ENCODE measurements at places on chromosomes 13 and 19.

DNA sequence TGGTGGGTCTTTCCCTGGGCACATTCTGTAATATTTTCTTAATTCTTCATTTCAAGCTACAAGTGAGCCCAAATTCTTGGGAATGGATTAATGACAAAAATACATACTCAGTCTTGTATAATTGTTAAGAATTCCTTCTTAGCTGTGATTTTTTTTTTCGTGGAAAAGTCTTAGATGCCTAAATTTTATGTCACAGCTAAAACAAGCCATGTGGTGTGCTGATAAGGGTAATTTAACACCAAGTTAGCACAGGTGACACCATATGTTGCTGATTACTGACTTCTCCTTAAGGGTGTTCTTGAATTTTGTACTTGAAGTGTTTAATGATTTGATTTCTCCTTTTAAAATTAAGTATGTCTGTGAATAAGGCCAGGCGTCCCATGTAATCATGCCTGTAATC, 29.3 kb downstream of the WDFY2 start:
- no peak for DNase-seq

DNA sequence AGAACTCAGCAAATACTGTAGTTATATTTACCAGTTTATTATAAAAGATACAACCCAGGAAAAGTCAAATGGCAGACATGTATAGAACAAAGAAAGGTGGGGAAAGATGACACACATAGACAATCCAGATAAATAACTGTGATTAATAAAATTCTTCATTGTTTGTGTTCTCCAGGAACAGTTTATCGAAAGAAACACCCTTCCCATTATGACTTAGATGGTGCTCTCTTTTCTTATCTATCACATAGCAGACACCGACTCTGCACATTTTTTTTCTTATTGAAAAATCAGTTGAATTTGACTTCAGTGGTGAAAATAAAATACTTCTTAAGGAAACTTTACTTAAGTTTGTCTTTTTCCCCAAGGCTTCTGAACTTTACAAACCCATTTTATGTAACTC, 6.2 kb downstream of the ZNF708 start:
- DNase-seq: no peak

DNA sequence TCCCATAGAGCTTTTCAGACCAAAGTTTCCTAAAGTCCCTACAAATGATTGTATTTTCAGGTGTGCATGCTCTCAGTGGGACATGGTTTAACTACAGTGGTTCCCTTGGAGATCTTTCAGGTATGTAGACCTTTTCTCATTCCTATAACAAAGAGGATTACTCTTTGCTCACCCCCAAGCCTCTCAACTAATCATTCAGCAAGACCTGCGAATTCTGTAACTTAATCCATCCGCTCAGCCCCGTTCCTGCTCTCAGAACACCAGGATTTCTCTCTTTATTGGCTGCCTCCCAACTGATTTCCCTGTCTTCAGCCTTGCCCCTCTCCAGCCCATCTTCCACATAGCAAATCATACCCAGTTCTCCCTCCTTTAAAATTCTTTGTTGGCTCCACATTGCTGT, 253.6 kb downstream of the MTUS2 start:
- no peak for DNase-seq

GRCh38 chr13:72657379-72657778, 70.0 kb downstream of the MZT1 start:
- no peak for DNase-seq

GRCh38 chr13:44617648-44618047, 41.5 kb upstream of the TSC22D1 start:
- no peak for DNase-seq

DNA sequence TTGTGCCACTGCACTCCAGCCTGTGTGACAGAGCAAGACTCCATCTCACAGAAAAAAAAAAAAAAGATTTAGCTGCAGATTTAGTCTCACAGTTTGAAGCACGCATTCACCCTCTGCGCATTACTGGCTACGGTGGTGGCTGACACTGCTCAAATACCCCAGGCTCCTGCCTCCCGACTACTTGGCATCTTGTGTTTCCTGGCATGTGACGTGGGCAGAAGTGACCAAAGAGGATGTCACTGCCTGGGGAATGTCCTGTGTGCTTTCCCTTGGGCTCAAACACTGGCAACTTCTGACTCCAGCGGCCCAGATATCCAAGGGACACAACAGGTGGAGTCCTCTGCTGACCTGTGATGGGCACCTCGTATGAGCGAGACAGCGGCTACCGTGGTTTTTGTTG, 24.7 kb upstream of the EIF3G start:
- no peak for DNase-seq

- DNase-seq: no peak
Measured at GRCh38 chr13:101916108-101916774, 463.8 kb downstream of the ITGBL1 start.

GRCh38 chr19:10820173-10820572, 15.8 kb downstream of the TMED1 start:
- no peak for DNase-seq

DNA sequence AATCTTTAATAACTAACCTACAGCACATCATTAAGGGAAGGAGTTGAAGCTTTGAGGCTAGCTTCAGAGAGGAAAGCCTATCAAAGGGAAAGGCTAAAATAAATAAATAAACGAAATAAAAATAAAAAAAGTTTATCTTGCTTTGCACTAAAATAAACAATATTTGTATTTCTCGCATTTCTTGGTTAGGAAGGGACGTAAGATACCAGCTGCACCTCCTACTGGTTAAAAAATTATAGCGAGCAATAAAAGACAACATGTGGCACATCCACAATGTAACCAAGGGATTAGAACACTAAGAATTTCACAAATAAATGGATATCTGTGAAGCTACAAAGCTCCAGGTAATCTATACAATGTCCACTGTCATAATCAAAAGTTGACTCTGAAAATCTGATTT, 194.5 kb downstream of the DACH1 start:
- DNase-seq: no peak

- no peak for DNase-seq
Measured at GRCh38 chr19:19662871-19663255, 613 bp downstream of the ATP13A1 start.

- DNase-seq: no peak
Measured at GRCh38 chr19:42069619-42070351, at the start of gene GRIK5. Gene GRIK5 (minus strand): TSS chr19:42070206. CDS start chr19:42065770, 4,436 bp downstream.

DNA sequence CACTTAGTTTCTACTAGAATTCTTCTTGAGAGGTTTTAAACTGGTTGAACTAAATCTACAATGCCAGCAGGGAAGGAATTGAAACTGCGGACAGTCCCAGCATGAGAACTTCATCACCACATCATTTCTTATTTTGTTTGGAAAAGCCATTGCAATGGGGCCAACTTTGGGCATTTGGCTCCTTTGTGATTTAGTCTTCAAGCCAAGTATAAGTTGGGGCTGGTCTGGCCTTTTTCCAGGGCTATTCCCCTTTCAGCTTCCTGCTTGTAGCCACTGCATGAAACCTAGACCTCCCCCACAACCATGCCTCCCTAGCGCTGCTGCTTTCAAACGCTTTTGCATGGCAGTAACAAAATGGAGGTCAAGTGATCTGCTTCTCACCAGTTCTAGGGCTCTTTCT, 142.3 kb downstream of the RGCC start:
- no peak for DNase-seq

GRCh38 chr13:26983543-26984320, 187.9 kb downstream of the USP12 start:
- DNase-seq: no peak

DNA sequence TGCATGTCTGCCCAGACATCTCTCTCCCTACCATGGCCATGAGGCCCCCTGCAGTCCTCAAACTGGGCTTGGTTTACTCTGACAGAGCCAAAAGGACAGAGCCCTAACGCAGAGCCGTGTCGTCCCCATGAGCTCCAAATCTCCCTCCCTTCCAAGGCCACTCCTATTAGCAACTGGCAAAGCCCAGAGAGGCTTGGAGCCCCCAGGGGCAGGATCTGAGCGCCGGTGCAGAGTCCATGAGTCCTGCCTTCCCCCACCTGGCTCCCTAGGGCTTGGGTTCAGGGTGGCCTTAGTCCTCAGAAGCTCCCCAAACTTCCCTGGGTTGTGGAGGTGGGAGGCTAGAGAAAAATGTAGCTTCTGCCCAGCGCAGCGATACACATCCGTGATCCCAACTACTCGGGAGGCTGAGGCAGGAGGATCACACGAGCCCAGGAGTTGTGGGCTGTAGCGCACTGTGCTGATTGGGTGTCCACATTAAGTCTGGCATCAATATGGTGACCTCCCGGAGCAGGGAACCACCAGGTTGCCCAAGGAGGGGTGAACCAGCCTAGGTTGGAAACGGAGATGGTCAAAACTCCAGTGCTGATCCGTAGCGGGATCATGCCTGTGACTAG, 7.4 kb upstream of the PGPEP1 start:
- DNase-seq: no peak
